Endothelial cell (in vitro differentiated cells): ENCODE measurements at places on chromosomes 12 and 14.

DNA sequence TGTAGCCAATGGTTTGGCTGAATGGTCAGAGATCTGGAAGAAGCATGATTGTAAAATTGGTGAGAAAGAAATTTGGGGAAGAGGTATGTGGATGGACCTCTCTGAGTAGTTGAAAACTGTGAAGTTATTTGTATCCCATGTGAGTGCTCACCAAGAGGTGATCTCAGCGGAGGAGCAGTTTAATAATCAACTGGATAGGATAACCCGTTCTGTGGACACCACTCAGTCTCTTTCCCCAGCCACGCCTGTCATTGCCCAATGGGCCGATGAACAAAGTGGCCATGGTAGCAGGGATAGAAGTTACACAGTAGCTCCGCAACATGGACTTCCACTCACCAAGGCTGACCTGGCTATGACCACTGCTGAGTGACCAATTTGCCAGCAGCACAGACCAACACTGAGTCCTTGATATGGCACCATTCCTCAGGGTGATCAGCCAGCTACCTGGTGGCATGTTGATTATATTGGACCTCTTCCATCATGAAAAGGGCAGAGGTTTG, 257.4 kb upstream of the ATXN7L3B start:
- no peak for DNase-seq

DNA sequence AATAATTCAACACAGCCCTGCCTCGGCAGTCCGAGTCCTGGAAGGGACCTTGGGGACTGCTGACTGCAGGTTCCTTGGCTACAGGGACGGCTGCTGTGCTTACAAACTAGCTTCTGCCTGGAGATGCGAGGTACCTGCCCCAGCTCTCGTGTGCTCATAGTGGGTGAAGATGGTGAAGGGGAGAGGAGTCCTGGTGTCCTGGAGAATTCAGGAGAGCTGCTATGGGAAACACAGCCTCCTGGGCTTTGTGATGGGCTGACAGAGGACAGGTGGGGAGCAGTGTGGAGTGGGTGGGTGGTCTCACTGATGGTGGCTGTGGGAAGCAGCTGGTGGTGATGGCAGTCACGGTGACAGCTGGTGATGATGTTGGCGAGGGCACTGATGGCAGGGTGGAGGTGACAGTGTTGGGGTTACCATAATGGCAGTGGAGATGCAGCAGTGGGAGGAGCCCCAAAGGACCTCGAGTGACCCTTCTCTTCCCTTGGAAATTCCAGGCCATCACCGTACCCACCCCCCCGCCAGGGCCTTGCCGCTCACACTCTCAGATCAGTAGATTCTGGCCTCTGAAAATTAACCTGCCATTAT, 32.8 kb downstream of the HVCN1 start:
- no peak for DNase-seq

- DNase-seq: no peak
Measured at GRCh38 chr12:122874081-122874480, 21.8 kb downstream of the VPS37B start.

DNA sequence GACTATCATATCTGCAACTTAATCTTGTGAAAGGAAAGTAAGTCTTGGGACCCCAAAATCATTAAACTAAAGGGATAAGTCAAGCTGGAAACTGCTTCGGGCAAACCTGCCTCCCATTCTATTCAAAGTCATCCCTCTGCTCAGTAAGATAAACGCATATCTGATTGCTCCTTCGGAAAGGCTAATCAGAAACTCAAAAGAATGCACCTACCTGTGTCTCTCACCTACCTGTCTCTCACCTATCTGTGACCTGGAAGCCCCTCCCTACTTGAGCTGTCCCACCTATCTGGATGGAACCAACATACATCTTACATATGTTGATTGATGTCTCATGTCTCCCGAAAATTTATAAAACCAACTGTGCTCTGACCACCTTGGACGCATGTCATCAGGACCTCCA, 19.9 kb downstream of the SEC23A start:
- DNase-seq: no peak

- no peak for DNase-seq
Measured at GRCh38 chr12:65941388-65941787, 117.1 kb downstream of the HMGA2 start.

GRCh38 chr12:26630546-26631027, 202.4 kb downstream of the ITPR2 start:
- DNase-seq: no peak

GRCh38 chr12:53845932-53846331, 92.7 kb upstream of the HOXC13 start:
- DNase-seq: no peak

GRCh38 chr14:59619061-59619460, 42.4 kb upstream of the CCDC175 start:
- DNase-seq: no peak

DNA sequence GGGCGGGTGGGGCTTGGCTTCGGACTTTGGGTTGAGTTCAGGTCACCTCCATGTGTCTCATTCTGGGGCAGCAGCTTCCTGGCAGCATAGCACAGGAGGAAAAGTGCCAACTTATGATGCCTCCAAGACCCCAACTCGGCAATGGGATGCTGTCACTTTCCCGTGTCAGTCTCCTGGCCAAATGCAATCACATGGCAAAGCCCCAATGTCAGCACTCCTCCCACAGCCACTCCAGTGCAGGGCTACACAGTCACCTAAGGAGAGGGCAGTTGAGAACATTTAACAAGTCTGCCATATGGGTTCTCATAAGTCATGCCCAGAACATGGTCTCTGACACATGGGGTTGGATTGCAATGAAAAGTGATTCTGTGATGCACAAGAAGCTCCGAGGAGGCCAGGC, 26.7 kb downstream of the ELK3 start:
- no peak for DNase-seq

DNA sequence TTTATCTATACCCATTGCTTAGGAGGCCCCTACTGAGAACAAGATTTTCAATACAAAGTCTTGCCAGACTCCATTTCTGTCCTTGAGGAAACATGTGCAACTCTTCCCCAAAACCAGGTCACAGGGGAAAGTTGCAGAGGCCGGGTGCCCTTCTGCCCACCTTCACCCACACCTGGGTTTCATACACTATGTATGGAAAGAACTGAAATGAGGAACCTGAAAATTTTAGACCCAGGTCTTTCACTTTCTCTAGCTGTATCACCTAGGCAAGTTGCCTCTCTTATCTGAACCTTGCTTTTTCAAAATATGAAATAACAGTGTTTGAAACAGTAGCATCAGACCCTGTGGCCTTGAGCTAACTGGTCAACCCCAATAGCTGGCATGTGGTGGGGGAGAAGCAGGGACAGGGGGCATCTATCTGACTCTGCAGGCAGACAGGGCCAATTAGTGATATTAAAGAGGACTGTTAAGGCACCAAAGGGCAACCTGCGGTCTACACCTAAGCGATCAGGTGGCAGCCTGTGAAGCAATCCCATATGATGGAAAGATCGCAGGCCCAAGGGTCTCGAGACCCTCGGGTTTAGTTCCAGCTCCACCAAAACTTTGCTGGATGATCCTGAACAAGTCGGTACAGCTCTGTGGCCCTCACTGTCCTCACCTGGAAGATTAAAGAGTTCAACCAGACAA, 346.5 kb downstream of the BCL11B start:
- DNase-seq: no peak

DNA sequence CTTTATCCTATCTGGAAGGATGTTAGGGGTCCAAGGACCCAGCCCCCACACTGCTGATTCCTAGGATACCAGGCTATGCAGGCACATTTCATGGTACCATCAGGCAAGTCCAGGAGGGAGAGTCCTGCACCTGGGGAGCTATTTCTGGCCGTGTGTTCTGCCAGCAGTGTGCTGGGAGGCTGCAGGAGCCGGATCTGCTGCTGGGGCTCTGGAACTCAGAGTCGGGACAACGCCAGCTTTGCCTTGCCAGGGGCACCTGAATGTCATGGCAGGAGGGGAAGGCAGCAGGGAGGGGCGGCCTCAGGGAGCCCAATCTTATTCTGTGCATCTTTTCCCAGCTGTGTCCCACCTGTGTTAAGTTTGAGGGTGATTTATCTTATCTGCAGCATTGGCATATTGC, 17.8 kb downstream of the SRRM4 start:
- no peak for DNase-seq

DNA sequence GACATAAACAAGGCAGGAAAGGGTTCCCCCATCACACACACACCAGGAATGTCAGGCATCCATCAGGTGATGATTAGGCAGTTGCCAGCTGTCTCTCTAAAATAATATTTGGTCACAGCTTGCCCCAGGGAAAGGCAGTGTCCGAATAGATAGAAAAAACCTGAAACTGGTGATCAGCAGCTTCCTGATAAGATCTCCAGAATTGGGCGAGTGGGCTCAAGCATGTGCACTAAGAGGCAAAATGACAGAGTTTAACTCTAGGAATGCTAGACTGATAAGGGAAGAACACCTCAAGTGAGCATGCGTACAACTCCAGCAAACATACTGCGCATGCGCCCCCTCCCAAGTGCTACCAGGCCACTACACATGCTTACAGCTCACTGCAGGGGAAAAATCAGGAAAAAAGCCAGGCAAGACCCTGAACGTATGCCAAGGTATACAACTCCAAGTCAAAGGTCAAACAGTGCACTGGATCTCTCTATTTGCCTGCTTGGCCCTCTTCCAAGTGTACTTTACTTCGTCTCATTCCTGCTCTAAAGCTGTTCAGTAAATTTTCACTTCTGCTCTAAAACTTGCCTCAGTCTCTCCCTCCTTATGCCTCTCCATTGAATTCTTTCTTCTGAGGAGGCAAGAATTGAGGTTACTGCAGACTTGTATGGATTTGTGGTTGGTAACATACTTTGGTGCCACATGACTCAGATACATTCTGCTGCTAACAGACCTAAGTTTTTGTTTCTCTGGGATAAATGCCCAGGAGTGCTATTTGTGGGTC, 73.5 kb upstream of the VASH1 start:
- no peak for DNase-seq

- no peak for DNase-seq
Measured at GRCh38 chr12:3538466-3539030, 47.5 kb downstream of the PRMT8 start.

- DNase-seq: no peak
Measured at GRCh38 chr12:74286254-74286653, 251.4 kb upstream of the ATXN7L3B start.
